ENCODE measurements at places on chromosomes 3 and 15.

- no peak for DNase-seq
These were observed 35.4 kb downstream of the GOLIM4 start for GRCh38 chr3:168060317-168060716.

GRCh38 chr3:126552688-126553283 lies 5.9 kb downstream of the C3orf22 start:
- DNase-seq, result no peak

DNA sequence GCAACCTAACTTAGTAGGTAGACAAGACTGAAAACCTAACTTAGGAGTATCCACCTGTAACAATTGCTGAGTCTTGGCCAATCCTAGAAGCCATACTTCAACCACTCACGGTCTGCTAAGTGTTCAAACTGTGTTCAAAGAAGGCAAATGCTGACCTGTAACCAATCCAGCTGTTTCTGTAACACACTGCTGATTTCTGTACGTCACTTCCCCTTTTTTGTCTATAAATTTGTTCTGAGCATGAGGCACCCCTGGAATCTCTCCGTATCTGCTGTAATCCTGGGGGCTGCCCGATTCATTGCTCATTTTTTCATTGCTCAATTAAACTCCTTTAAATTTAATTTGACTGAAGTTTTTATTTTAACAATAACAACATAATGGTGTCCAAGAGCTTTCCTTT lies 451.4 kb upstream of the ATP10A start:
- no peak for DNase-seq

DNA sequence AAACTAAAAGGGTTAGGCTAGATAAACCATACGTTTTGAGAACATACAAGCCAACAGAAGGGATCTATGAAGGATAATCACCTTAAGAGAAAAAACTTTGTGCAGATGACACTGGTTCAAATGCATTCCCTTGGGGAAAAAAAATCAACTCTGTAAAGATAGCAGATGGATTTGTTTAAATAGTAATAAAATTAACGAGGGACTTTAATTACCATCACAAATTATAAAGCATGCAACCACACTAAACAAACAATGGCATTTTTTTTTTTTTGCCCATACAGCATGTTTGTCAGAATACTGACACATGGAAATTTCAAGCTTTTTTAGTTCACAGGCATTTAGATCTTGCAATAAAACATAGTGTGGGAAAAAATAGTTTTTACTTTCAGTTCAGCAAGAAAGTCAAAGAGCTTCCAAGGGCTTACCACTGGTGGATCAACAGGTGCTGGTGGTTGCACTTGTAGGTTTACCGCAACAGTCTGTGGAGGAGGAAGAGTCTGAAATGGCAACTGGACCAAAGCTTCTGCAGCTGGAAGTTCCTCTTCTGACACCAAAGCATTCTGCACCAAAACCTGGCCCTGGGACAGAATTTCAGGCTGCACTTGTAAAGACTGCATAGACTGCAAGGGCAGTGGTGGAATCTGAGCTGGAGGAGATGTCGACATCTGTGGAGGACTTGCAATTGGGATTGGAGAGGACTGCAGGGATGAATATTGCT lies 53.1 kb downstream of the PHC3 start:
- no peak for DNase-seq

- DNase-seq, result no peak
These were observed 40.3 kb upstream of the ZCWPW2 start for GRCh38 chr3:28308196-28308595.

GRCh38 chr15:74835312-74835823 lies 7.6 kb downstream of the ULK3 start:
- DNase-seq, result peak; percentile 60

- no peak for DNase-seq
These were observed 45.7 kb downstream of the ZFAND6 start for GRCh38 chr15:80105193-80105592.

DNA sequence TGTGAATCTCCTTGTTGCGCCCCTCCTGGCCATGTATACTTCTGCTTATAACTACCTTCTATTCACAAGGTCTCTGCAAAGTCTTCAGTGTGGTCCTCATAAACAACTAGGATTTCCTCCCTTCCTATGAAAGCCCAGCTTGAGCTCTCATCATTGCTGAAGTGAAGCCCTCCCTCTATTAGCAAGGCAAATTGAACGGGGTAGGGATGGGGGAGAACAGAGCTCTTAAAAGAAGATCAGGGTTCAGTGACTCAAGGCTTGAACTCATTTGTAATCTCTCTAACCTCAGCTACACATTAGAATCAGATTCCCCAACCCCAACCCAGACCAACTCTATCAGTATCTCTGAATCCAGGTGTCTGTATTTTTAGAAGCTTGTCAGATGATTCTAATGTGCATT lies 88.3 kb upstream of the ST8SIA2 start:
- DNase-seq, result no peak

- no peak for DNase-seq
These were observed 56.9 kb downstream of the CYP19A1 start for GRCh38 chr15:51281368-51281967.

DNA sequence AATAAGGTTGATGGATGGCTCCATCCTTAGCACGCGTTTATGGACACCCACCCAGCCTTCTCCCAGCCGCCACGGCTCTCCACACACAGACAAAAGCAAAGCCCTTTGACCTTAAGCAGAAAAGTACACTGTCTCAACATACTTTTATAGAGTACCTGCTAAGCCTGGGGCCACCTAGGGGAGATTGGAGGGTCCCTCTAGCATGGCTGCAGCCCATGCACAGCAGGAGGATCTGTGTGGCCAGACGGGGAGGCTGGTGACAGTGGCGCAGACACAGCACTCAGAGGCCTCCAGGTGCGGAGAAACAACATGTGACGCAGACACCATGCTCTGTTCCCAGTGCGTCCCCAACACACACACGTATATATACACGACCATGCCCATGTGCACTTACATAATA lies 174.9 kb downstream of the XXYLT1 start:
- DNase-seq, result no peak

GRCh38 chr15:52699457-52699856 lies 20.3 kb upstream of the ATOSA start:
- DNase-seq, result no peak

DNA sequence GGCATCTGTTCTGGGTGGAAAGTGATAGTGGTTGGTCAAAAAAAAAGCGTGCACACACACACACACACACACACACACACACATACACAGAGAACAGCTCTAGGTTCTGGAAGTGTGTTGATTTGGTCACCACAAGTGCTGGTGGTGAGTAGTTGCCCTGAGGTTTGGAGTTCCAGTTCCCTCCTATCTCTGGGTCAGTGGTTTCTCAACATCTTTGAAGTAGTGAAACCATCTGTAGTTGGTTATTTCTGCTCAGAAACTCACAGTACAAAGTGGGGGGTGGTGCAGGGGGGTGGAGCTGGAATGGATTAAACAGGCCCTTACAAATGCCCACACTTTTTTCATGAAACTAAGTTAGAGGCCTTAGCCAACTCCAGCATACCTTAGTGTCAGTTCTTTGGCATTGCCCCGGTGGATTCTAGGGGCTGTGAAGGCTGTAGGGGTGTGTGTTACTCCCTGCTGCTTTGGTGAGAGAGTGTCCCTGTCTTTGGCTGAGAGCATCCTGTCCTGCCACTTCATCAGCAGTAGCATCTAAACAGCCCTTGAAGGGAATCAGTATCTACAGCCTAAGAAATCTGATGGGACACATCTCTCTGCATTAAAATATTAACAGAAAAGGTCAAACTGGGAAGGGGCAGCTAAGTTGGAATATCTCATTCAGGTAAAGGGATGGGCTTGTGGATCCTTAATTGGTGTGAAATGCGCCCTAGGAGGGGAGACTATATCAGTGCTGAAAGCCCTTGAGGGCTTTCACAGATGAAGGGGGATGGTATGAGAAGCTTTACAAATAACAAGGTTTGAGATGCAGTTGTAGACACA lies 20.6 kb downstream of the SMAD3 start:
- DNase-seq, result no peak

- no peak for DNase-seq
These were observed 190.2 kb downstream of the RORA start for GRCh38 chr15:61038910-61039309.

DNA sequence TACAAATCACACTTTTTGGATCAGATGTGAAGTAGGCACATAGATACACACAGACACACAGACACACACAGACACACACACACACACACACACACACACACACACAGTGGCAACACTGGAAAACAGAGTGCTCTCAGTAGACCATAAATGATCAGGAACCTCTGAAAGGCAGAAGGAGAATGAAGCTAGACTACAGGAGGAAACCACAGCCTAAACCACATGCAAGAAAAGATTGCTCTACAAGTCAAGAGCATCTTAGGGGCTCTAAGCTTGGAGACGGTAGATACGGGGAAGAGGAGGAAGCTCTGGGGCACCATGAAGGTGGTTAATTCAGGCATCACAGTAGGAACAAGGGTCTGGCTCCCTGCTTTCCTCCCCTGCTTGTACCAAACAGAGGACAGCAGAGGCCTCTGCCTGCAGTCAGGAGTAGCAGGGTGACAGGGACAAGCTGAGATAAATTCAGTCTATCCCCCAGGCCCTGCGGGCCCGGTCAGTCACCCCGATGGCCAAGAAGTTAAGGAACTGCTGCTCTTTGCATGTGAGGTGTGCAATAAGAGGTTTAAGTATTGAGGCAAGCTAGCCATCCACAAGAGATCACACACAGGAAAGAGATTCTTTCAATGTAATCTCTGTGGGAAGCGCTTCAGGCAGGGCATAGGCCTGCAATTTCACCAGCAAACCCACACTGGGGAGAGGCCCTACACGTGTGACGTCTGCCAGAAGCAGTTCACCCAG lies 23.5 kb upstream of the ARPIN start:
- no peak for DNase-seq

GRCh38 chr3:50743643-50744042 lies 68.9 kb downstream of the DOCK3 start:
- no peak for DNase-seq

- DNase-seq, result no peak
These were observed 4.2 kb downstream of the PLSCR1 start for GRCh38 chr3:146540236-146540635.

GRCh38 chr3:61986473-61986872 lies 386.9 kb downstream of the FEZF2 start:
- no peak for DNase-seq

GRCh38 chr15:69748131-69748530 lies 295.5 kb downstream of the RPLP1 start:
- no peak for DNase-seq

- no peak for DNase-seq
These were observed 4.1 kb downstream of the SPATA12 start for GRCh38 chr3:57064572-57064971.

DNA sequence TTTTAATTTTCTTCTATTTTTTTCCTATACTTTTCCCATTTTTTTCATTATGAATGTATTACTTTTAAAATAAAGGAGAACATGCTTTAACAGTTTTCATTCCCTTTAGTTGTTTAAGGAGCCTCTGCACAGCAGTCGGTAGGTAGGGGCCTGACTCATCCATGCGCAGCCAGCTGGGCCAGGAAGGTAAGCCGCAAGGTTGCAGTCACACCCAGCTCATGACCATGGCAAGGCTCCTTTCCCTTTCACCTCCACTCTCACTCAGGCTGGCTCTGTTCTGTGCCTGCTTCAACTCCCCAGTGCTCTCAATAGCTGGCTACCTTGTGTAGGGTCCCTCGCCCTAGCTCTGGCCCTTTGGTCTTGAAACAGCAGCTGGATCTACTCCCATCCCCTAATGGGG lies 17.4 kb upstream of the ANKRD34C start:
- DNase-seq, result no peak

DNA sequence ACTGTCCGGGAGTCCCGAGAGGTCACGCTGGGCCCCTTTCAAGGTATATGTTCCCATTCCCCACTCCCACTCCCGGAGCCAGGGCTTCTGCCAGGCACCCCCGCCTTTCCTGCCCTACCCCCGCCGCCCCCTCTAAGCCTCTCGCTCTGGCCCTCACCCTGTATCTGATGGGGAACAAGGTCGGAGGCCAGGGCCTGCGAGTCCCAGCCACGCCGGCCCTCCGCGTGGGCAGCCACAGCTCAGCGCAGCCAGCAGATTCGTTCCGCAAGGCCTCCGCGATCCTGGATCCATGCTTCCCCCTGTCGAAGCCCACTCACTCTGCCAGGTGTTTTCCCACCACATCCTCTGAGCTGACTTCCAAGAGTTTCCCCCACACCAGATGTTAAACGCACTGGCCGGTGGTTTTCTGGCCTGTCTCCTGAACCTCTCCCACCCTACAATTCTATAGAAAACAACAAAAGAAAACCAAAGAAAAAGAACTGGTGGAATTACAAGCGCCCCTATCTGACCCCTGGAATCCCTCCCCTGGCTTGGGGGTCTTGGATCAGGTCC lies 303.7 kb downstream of the NTRK3 start:
- DNase-seq, result no peak

DNA sequence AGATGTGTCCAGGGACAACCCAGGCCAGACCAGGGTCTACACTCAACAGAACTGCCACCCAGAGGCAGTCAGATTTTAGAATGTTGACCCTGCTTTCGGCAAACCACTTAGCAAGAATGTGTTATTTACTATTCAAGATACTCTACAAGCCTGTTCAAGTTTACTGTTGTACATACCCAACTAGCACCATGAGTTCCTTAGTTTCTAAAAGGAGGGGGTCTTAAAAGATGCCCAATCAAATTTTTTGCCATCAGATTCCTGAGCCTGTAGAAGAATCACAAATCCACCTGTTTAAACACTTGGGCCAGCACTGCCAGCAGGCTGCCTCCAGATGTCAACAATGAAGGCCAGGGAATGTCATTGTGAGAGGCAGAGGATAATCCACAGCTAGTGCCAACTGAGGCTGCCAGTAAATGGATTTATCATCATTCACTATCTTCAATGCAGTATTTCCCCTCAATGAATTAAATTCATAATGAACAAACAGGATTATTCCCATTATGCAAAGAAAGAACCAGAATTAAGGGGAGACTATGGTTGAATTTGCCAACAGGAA lies 43.5 kb upstream of the SNRPA1 start:
- DNase-seq, result no peak

- DNase-seq, result no peak
These were observed 138.3 kb downstream of the ALDH1A2 start for GRCh38 chr15:57927091-57927631.

GRCh38 chr15:61522411-61522810 lies 293.3 kb upstream of the RORA start:
- DNase-seq, result no peak

- DNase-seq, result no peak
These were observed 129.2 kb upstream of the DPH6 start for GRCh38 chr15:35674873-35675781.

- no peak for DNase-seq
These were observed 764 bp downstream of the UACA start for GRCh38 chr15:70762469-70763119.

GRCh38 chr15:94015324-94015723 lies 216.0 kb upstream of the MCTP2 start:
- DNase-seq, result no peak

DNA sequence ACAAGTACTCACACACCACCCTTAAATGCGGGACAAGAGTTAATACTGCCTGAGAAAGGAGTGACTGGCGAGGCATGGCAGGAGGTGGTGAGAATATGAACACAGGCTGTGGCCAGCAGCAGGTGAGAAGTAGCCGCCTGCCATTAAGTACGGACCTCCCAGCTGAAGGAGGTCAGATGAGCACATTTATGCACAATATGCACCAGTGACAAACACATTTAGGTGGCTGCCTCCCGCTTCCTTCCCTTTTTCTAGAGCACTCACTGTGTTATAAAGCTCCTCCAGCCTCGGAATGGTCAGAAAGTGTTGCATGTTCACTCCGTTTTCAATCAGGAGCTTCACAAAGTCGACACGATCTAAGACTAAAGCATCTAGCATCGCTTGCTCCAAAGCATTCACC lies 52.4 kb downstream of the TRPM1 start:
- DNase-seq, result no peak

- DNase-seq, result no peak
These were observed 42.9 kb upstream of the LPP start for GRCh38 chr3:188111002-188111584.

All from NCI-H526 treated with DMSO at 0.1 percent for 48 hours (cell line).